A549 (cell line): ENCODE measurements at places on chromosomes 7 and 10.
A peak's percentile ranks its signal among the peaks of the same experiment; 100 is the strongest.

- no peak for DNase-seq
These were observed 340.5 kb downstream of the SDK1 start for GRCh38 chr7:3641582-3641981.

GRCh38 chr7:72234086-72234485 lies 178.1 kb downstream of the CALN1 start:
- DNase-seq = no peak

DNA sequence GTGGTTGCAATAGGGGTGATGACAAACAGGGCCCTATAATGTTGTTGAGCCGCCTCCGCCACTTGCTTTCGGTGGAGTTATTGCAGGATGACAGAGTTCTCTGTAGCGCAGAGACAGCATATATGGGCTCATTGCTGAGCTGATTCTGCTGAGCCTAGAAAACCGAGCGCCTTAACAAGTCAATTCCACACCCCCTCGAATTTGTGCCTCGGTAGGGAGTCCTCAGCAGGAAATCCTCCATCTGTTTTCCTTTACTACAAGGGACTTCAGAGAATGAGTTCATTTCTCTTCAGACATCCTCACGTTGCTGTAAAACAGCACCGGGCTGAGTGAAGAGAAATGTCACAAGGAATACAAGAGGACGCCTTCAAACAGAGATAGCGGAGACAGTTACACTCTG lies 90.7 kb upstream of the KIAA1217 start:
- no peak for DNase-seq

DNA sequence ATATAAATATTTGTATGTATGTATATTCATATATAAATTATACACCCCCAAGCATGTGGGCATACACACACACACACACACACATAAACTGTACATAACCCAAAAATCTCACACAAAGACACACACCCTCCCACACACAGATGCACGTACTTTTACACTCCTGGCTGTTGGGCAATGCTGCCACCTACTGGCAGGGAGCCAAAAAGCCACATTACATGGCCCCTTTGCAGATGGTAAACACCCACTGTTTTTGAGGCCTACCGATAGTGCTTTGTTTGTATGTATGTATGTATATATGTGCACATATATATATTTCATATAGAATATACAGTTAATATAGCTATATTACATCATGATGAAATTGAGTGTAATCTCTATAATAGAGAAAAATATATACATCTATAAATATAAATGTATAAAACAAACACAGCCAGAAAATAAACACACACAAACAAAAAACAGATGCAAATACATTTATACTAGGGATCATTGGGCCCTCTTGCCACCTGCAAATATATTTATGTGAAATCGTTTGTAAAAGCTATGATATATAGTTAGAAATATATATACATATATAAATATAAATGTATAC lies 120.1 kb upstream of the ACBD5 start:
- DNase-seq = peak; percentile 54

GRCh38 chr10:49135575-49136313 lies 1.9 kb upstream of the FAM170B start:
- no peak for DNase-seq

DNA sequence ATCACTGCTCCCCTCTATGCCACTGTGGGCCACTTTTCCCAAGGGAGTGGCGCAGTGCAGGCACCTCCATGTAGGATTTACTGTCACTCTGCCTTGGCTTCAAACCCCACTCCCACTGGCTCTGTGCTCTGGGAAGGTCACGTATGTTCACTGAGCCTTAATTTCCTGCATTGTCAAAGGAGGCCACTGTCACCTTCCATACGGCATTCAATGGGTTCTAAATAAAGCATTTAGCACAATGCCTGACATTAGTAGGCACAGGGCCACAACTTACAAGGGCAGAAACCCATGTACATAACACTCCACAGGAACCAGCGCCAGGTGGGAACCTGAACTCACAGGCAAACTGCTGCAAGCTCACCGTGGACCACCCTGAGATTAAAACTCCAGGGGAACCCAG lies 196.4 kb downstream of the USP6NL start:
- DNase-seq = no peak

- no peak for DNase-seq
These were observed 174.1 kb upstream of the TNRC18 start for GRCh38 chr7:5597772-5598171.

DNA sequence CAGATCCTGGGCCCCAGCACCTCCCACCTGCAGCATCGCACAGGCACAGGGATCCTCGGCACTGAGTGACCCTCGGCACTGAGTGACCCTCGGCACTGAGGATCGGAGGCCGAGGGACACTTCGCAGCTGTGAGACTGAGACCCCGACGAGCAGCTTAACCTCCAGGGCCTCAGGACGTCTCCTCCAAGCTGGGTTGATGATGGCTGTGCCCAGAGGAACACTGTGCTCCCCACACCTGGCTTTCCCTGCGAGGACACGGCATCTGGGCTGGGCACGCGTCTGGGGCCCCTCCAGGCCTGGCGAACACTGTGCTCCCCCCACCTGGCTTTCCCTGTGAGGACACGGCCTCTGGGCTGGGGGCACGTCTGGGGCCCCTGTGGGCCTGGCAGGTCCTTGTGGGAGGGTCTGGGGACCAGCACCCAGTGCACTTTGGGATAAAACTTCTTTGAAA lies 158.3 kb upstream of the PPP2R2D start:
- no peak for DNase-seq

DNA sequence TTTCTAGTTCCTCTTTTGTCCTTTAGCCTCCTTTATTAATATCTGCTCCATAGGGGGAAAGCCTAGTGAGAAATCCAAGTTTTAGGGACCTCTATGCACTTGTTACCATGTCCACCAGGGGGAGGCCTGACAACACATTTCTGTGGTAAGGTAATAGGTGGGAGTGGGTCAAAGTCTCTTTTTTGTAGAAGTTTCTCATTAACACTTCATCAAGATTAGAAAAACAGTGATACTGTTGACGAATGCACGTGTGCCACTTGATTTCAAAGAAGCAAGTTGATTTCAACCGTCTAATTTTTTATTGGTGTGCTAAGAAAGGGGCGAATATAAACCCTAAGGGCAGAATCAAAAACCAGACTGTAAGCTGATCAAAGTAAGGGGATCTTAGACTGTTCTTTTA lies 30.6 kb downstream of the CISD1 start:
- DNase-seq = peak; percentile 68

DNA sequence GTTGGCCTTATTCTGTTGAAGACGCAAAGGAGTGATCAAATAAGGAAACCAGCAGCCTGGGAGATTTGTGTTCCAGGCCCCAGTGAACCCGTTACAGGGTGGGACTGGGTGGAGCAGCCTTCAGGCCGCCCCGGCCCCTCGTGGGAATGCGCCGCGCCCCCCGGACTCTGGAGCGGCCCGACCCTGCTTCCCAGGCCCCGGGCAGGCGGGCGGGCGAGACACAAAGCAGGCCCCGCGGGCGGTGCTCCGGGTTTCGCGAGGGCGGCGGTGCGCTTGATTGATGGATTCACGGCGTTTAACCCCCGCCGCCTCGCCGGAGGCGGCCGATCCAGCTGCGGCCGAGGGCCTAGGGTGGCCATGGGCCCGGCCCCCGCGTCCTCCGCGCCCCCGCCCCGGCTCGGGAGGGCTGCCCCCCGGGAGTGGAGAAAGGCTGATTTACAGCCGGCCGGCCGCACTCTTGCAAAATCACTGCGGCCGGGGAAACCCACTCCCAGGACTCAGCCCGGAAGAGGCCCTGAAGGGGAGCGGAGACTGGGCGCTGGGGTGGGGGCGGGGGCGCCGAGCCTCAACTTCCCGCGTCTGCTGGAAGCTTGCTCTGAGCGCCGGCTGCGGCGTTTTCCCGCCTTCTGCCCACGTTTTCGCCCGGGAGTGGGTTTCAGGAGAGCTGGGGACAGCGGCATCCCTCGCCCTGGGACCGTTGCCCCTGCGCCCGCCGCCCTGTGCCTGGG lies 299.6 kb upstream of the NFE2L3 start:
- DNase-seq = no peak

DNA sequence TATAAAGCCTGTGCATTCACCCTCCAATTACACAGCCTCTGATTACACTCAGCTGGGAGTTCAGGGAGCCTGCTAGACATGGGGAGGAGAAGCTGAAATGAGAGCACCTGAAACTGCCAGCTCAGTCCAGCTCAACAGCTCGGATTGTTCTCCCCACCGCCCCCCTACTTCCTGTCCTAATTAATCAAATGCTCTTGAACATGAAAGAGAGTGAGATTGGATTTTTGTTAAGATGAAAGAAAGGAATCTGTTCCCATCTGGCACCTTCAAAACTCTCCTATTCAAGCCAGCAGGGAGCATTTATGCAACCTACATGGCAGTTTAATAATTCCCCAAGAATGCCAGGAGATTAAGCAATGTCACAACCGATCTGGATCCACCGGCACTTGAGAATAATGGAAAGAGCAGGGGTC lies 98.0 kb downstream of the NPSR1 start:
- no peak for DNase-seq

GRCh38 chr10:91796331-91797047 lies 1.7 kb upstream of the TNKS2 start:
- peak; percentile 15 for DNase-seq

DNA sequence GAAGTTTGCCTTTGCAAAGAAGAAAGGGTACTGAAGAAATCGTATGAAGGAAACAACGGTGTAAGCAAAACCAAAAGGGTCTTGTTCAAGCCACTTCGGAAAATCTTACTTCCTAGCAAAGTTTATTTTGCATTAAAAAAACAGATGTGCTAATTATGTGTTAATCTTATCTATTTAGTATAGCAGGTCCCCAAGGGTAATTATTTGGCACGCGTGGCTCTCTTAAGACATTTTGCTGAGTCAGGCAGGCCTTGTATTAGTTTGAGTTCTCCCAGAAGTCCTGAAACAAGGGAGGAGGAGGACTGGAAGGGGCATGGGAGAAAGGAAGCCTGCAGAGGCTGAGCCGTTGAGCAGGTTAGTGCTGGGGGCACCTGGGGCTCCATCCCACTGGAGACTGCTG lies 44.9 kb downstream of the TMEM178B start:
- DNase-seq = no peak

- DNase-seq = no peak
These were observed 30.1 kb upstream of the PTPRN2 start for GRCh38 chr7:158617737-158618128.

GRCh38 chr7:22356010-22356691 lies 803 bp downstream of the RAPGEF5 start:
- DNase-seq = no peak

GRCh38 chr7:34928052-34928451 lies 109.2 kb downstream of the DPY19L1 start:
- DNase-seq = no peak

GRCh38 chr7:92667816-92668535 lies 77.8 kb upstream of the FAM133B start:
- DNase-seq = no peak

GRCh38 chr10:28710202-28710886 lies 33.0 kb downstream of the BAMBI start:
- no peak for DNase-seq

DNA sequence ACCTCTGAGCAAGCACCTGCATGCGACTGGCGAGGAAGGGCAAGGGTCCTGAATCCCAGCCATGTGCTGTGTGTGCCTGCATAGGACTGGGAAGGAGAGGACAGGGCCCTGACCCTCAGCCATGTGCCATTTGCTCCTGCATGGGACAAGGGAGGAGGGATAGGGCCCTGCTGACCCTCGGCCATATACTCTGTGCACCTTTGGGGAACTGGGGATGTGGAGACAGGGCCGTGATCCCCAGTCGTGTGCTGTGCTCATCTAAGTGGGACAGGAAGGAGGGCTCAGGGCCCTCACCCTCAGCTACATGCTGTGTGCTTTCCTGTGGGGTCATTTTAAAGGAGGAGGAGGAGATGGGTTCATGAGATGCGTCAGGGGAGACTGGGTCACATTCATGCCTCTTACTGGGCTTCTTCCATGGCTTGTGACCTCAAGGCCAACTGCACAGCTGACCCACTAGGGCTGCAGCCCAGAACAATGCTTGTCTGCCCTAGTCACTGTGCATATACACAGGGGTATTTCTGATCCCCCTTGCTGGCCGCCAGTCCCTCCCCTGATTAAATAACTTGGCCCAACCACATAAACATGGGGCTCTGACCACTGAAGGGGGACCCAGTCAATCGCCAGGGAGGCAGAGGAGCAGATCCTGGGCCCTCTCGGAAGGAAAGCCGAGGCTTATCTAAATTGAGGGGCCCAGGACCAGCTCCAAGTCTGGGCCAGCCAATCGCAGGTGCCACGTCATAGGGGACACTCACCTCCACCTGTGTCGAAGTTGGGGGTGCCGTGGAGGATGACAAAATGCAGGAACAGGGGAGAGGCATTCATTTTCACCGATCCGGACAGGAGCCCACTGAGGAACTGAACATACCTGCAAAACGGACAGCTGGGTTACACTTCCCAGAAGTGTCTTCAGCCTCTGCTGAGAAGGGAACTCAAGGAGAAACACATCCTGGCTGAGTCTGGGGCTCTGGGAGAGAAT lies 167.3 kb downstream of the TNS3 start:
- no peak for DNase-seq

DNA sequence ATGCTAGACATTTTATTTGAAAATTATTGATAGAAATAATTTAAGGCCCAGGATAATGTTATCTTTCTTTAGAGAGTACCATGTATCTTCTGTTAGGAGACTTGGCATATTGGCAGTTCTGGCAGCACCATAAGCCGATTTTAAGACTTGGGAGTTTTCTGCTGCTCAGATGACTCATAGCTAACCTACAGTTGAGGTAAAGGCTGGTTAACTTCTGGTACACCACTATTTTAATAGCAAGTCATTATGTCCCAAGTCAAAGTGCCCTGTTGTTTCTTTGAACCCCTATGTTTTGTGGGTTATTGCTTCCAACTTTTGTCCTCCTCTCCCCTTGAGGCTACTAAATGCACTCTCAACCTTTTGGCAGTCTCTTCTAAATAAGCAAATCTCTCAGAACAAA lies 25.2 kb downstream of the ATRNL1 start:
- DNase-seq = no peak

GRCh38 chr10:55979203-55979602 lies 381.9 kb downstream of the ZWINT start:
- DNase-seq = no peak

DNA sequence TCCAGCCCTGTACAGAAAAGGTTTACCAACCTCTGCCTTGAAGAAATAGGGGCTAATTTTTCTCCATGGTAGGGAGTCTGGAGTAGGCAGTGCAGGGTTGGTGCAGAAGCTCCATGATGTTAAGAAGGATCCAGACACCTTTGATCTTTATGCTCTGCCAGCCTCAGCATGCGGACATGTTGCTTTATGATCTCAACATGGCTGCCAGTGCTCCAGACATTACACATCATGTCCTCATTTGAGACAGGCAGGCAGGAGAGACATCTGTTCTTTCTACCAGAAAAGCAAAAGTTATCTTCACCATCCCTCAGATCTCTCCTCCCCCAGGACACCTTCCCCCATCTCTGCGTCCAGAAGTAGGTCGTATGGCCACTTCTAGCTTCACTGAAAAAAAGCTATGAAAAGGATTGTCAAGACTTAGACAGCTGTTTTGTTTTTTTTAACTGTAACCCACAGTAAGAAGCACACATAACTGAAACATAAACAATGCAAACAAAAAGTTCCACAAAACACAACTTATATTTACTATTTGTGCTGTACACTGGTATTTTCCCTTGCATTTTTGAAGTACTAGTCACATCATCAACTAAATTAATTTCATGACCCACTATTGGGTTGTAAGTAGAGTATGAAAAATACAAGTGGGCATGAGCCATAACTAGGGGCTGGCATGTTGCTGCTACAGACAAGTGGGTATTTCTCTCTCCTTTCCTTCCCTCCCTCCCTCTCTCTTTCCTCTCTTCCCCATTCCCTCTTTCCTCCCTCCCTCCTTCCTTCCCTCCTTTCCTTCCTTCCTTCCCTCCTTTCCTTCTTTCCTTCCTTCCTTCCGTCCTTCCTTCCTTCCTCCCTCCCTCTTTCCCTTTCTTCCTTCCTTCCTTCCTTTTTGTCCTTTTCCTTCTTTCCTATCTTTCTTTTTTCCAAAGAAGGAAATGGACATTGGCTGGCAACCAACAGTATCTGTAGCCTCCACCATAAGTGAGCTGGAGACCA lies 2.6 kb upstream of the RASSF4 start:
- DNase-seq = no peak
